ENCODE measurements at places on chromosomes 6 and 20.

- no peak for DNase-seq
Measured at GRCh38 chr6:65979120-65979519, 272.1 kb upstream of the EYS start.

DNA sequence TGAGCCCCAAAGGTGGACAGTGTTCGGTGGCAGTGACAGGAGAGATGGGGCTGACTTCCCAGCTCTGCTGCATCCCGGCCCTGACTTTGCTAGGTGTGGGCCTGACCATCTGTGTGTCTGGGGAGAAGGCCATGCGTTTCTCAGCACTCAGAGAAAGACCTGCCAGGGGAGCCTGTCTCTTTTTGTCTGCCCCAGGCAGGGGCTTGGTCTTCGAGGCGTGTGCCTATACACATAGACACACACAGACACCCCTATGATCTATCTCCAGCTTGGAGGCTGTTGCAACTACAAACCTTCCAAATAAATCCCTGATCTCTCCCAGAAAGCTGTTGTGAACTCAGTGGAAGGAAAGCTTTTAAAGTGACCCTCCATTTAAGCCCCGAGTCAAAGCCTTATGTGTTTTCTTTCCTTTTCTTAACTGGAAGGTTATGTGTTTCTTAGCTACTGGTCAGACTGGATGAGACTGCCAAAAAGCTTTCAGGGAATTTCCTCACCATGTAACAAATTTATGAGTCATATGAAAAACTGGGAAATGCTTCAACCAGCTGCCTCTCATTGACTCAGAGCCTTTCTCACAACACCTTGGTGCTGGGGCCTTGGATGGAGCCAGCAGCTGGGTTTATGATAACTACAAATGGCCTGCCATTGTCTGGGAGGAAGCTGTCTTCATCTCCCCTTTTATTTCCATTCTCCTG lies 102.6 kb downstream of the CDC5L start:
- no peak for DNase-seq

GRCh38 chr6:137816133-137816579 lies 50.9 kb upstream of the TNFAIP3 start:
- no peak for DNase-seq

DNA sequence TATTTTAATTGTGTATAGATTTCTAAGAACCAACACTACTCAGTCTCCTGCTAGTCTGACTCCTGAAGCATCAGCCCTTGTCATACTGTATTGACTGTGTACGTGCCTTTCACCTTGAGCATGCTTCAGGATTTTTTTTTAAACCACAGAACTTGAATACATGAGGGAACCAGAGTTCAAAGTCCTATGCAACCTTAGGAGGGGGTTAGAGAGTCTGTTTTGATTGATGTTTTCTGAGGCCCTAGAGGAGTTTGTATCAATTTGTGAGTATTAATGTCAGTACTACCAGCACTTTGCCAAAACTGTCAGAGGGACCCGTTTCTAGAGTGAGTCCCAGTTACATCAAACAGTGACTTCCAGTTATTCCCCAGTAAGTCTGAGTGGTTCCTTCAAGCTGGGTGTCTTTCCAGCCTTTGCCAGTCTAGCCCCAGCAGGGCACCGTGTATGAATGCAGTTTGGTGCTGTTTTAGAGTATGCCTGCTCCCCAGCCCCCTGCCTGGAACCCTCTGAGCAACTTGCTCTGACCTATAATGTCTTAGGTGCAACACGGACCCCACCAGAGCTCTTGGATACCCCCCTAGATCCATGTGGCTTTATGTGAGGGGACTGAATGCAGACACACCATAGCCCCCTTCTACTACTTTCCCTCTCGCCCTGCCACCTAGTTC lies 8.5 kb downstream of the TP53INP2 start:
- DNase-seq = no peak

DNA sequence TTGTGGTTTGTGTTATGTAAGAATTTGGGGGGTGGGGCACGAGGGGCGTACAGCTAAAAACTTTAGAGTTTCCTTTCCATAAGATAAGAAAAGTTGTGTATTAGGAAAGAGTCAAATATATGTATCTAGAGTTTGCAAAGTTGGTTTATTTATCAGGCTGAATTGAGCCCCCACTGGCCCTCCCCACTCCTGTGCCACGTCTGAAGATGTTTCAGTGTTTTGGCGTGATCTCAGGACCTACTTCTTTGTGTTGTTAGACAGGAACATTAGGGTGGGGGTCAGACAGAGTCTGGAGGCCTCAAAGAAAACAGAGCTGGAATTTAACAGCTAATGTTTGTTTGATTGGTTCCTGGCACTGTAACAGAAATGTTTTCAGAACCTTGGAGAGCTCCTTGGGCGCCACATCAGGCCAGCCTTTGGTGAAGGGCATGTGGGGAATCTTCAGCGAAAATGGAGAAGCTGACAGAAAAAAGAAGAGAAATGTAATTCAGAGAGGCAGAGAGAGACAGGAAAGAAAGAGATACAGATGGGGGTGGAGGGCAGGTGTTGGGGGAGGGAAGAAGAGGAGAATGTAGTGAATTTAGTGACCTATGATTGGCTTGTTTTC lies 674 bp downstream of the NRSN1 start:
- peak; percentile 31 for DNase-seq

GRCh38 chr6:143241911-143242310 lies 181.2 kb downstream of the AIG1 start:
- no peak for DNase-seq

GRCh38 chr6:44245912-44246662 lies 814 bp upstream of the HSP90AB1 start:
- peak; percentile 90 for DNase-seq

GRCh38 chr6:149337320-149337719 lies 19.8 kb downstream of the TAB2 start:
- no peak for DNase-seq

Data from head of caudate nucleus (tissue), 42 donors.